ENCODE measurements at places on chromosomes 12 and 14.

DNA sequence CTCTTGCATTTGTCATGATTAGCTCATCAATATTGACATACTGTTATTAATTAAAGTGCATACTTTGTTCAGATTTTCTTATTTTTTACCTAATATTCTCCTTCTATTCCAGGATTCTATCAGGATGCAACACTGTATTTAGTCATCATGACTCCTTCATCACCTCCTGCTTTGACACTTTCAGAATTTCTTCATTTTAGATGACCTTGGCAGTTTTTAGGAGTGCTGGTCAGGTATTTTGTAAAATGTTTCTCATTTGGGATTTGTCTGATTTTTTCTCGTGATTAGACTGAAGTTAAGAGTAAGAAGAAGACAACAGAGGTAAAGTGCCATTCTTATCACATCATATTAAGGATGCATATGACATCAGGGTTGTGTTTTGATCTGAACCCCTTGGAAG is 167.0 kb upstream of the FOXG1 start:
- no peak overlapping the region for H3K4me3 ChIP-seq
- H3K4me1 ChIP-seq, result no peaks in the 10 kb centered on the region
- no peaks in the 10 kb centered on the region for H3K36me3 ChIP-seq
- no peak for DNase-seq

- H3K27me3 ChIP-seq, result peaks cover 11% of the 10 kb centered on the region
- H3K4me3 ChIP-seq, result peak overlapping the region; percentile 69
- peak overlapping the region; percentile 19 for H3K27ac ChIP-seq
- H3K4me1 ChIP-seq, result no peaks in the 10 kb centered on the region
Measured at GRCh38 chr14:90815572-90815821, 733 bp downstream of the TTC7B start.

- no peak within 1 kb of the TSS for H3K27ac ChIP-seq
- H3K36me3 ChIP-seq, result no peaks in the 10 kb centered on the region
- no peak for DNase-seq
- no peak within 1 kb of the TSS for H3K4me3 ChIP-seq
Measured at GRCh38 chr12:14843425-14843887, at the start of gene ART4. ART4 (minus strand) TSS chr12:14843526; CDS start chr12:14843113, 413 bp downstream.

GRCh38 chr12:67759829-67760228 is 111.3 kb downstream of the DYRK2 start:
- no peak overlapping the region for H3K27ac ChIP-seq
- no peaks in the 10 kb centered on the region for H3K36me3 ChIP-seq
- H3K4me1 ChIP-seq, result peaks cover 24% of the 10 kb centered on the region
- no peak for DNase-seq

DNA sequence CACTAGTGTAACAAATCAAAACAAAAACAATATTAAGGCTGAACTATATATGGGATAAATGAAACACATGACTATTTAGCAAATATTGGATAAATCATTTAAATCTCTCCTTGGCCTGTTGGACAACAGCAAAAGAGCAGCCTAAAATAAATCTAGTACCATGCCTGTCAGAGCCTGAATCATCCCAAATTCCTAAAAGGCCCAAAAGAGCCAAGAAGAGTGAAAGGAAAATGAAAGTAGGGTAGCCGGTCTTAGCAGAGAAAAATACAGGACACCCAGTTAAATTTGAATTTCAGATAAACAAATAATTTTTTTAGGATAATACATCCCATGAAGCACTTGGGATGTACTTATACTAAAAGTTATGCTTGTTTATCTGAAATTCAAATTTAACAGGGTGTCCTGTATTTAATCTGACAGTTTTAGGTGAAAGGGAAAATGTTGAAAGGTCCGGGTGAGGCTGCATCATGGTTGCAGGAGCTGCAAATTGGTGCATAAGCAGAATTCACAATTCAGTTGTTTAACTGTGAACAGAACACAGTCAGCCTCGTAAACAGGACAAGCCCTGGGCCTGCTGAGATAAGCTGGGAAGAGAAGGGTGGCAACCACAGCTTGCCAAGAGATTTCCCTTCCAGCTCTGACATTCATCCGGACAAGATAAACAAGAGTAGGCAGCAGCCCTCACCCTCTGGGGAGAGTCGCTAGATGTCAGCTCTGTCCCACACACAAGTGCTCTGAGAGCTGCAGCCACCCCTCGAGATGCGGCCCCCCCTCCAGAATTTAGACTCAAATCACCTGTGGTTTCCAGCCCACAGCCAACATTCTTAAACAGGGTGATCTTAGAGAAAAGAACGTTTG is 30.3 kb downstream of the DMAC2L start:
- no peak overlapping the region for H3K4me3 ChIP-seq
- no peaks in the 10 kb centered on the region for H3K27me3 ChIP-seq
- H3K4me1 ChIP-seq, result peaks cover 21% of the 10 kb centered on the region
- DNase-seq, result no peak

DNA sequence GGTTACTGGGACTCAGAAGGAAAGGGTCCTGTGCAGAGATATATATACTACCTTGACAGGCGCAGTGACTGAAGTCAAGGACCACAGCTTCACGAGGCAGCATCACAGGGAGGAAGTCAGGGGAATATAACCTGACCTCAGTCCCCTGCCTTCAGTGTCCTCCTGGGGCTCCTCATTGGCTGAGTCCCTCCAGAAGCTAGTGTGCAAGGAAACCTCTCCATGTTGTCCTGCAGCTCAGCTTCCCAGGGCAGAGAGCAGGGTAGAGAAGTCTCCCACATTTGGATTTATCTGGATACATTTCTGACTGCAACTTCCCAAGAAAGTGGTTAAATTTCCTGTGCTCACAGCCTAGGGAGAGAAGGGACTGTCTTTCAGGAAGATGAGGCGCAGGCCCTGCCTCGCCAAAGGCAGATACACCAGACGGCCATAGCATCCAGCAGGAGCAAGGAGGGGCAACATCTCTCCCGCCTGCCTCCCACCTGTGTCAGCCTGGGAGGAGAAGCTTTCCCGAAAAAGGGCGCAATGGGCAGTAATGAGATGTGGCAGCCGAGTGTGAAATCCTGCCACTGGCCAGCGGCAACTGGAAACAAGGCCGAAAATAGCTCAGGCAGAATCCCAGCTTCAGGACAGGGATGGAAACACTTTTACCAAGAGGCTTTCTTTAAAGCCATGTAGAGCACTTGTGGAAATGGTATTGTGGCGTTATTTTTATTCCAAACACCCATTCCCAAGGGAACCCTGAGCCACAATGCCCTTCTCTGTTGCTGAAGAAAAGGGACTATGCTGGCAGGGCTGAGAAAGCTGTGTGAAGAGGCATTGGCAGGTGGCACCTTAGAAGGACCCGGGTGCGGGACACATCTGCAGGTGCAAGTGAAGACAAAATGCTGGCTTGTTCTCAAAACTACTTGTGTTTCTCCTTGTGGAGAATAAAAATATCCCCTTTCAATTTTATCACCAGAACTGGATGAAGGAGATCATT is 54.9 kb upstream of the HIF1A start:
- no peak overlapping the region for H3K4me3 ChIP-seq
- no peak overlapping the region for H3K27ac ChIP-seq
- H3K36me3 ChIP-seq, result no peaks in the 10 kb centered on the region
- DNase-seq, result no peak

DNA sequence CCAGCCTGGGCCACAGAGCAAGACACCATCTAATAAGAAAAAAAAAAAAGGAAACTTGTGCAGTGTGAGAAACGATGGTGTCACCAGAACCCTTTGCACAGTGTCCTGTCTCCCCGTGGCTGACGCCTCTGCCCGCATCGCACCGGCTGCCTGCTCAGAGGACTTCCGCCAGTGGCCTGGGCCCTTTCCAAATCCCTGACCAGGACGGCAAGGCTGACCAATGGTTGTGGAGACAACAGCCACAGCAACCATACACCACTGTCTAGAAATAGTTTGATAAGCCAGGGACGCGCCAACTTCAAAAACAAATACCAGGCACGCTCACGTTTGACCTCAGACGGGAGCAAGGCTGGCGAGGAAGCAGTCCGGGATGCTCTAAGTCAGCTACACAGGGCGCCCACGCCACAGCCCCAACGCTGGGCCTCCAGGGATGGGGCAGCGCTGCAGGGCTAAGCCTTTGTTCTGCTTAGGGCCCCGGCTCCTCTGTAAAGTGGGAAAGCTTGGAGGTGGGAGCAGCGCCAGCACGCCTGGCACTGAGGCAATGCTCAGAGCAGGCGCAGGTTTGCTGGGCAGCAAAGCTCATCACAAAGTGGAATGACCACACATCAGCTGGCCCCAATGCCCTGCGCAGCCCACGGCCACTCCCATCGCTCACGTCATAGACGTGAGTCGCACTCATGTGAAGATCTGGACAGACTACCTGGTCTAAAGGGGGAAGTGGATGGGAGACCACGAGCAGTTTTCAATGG is 12.5 kb downstream of the PGAM5 start:
- H3K36me3 ChIP-seq, result peaks cover 89% of the 10 kb centered on the region
- no peak overlapping the region for H3K4me3 ChIP-seq
- no peaks in the 10 kb centered on the region for H3K4me1 ChIP-seq

DNA sequence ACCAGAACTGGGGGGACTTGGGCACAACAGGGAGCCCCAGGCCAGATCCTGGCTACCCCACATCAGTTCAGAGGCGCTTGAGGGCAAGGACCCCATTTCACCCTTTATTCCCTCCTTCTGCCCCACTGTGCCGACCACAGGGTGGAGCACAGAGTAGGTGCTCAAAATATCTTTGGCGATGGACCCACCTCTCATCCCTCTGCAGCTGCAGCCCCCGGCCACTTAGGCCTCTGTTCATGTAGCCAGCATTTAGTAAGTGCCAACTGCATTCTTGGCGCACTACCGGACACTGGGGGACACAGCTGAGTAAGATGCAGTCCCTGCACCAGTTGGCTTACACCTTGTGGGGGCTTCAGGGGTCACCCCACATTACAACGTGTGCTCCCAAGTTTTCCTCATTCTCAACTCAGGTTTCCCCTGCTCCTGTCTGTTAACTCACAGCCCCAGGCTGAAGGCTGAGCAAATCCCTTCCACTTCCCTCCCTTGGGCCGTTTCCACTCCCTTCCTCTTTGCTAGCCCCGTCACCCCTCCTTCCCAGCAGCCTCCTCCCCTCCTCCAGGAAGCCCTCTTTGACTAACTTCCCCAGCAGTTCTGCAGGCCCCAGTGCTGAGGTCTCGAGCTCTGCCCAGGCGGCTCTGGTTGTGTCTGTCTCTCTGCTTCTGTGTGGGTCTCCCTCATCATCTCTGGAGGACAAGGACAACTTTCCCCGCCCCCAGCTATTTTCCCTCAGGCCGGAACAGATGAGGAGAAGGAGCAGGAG is 26.5 kb downstream of the KRT80 start:
- peaks cover 17% of the 10 kb centered on the region for H3K27me3 ChIP-seq
- H3K27ac ChIP-seq, result no peak overlapping the region
- H3K4me3 ChIP-seq, result no peak overlapping the region
- H3K36me3 ChIP-seq, result no peaks in the 10 kb centered on the region
- no peaks in the 10 kb centered on the region for H3K4me1 ChIP-seq

GRCh38 chr12:61514016-61514415 is 746.2 kb upstream of the USP15 start:
- no peaks in the 10 kb centered on the region for H3K4me1 ChIP-seq
- no peaks in the 10 kb centered on the region for H3K36me3 ChIP-seq
- no peak overlapping the region for H3K4me3 ChIP-seq
- H3K27me3 ChIP-seq, result no peaks in the 10 kb centered on the region
- no peak for DNase-seq

DNA sequence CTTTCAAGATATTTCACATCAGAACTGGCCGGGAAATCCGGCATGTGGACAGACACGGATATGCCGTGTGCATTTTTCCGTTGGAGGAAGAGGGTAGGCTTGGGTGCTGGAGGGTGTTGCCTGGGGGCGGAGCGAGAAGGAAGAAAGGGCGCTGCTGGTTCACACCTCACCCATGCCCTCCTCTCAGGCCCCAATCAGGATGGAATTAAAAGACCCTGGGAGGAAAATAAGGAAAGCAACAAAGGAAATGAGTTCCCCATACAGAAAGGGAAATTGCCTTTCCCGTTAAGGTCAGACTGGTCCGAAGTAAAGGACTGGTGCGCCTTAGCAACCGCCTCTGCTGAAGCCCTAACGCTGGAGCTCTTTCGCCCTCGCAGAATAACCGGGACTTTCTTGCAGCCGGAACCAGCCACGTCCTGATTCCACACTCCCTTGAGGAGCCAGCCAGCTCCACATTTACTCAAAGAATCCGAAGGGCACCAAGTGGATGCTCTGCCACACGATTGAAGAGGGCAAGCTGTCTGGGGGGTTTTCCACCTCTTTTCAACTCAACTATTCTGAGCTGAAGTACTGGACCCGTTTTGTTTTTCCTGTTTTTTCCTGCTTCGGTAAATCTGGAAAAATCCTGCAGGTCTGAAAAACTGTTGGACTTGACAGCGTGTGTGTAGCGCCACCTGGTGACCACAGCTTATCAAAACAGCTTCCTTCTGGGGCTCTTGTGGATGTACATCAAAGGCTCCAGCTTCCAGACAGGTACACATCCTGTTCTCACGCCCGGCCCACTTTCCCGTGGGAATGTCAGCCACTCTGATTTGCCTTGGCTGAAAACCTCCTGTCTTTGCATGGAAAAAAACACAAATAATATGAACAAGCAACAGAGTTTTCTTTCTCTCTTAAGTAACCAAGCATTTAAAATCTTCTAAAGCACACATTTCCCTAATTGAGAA is 37.6 kb upstream of the BCL2L14 start:
- peaks cover 16% of the 10 kb centered on the region for H3K4me1 ChIP-seq
- H3K36me3 ChIP-seq, result no peaks in the 10 kb centered on the region
- peak overlapping the region; percentile 41 for H3K27ac ChIP-seq

DNA sequence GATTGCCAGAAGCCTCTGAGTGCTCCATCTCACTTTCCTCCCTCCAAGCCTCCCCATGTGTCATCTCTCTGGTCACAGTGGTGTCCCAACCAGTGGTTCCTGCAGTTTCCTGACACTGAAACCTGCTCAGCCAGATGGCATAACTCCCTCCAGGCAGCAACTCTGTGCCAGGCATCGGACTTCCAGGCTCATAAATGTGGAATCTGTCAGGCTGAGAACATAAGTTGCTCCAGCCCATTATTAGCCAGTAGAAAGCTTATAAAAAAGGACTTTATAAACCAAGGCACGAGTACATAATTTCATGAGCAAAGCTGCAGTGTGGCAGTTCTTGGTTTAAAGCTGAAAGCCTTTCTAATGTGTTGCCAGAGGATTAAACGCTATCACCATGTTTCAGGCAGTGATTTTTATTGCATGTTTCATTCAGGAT is 194.3 kb downstream of the DACT1 start:
- no peak for DNase-seq
- H3K36me3 ChIP-seq, result no peaks in the 10 kb centered on the region
- H3K4me3 ChIP-seq, result no peak overlapping the region
- no peak overlapping the region for H3K27ac ChIP-seq
- H3K4me1 ChIP-seq, result no peaks in the 10 kb centered on the region

GRCh38 chr12:18467620-18468245 is 206.4 kb downstream of the PIK3C2G start:
- DNase-seq, result no peak
- H3K27ac ChIP-seq, result no peak overlapping the region
- H3K4me1 ChIP-seq, result no peaks in the 10 kb centered on the region
- H3K4me3 ChIP-seq, result no peak overlapping the region
- H3K36me3 ChIP-seq, result no peaks in the 10 kb centered on the region

GRCh38 chr12:54430471-54431069 is 11.5 kb upstream of the ITGA5 start:
- H3K27me3 ChIP-seq, result peaks cover 27% of the 10 kb centered on the region
- no peak overlapping the region for H3K4me3 ChIP-seq
- no peak for DNase-seq
- H3K27ac ChIP-seq, result no peak overlapping the region
- no peaks in the 10 kb centered on the region for H3K36me3 ChIP-seq

Measured in activated B cell treated with CpG ODN at 0.5 μM for 24 hours (primary cell).